ENCODE measurements at places on chromosomes 2 and 18.
A peak's percentile ranks its signal among the peaks of the same experiment; 100 is the strongest.

DNA sequence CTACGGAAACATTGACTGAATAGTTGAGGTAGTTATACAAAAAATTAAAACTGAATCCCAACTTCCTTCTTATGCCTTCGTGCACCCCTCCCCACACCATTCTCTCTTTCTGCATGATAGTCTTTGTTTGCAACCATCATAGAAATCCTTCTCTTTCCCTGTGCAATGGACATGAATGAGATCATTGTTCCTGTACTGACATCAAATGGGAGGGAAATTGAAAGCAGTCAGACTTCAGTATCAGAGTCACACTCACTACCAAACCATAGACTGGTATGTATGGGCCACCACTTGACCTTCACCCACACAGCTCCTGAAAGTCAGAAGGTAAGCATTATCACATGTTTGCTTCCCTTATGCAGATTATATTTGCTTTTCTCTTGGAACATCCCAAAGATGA, 782.8 kb downstream of the BCL11A start:
- no peak for DNase-seq

- peak; percentile 6 for DNase-seq
Observed at GRCh38 chr2:20421988-20422370, 24.9 kb upstream of the RHOB start.

DNA sequence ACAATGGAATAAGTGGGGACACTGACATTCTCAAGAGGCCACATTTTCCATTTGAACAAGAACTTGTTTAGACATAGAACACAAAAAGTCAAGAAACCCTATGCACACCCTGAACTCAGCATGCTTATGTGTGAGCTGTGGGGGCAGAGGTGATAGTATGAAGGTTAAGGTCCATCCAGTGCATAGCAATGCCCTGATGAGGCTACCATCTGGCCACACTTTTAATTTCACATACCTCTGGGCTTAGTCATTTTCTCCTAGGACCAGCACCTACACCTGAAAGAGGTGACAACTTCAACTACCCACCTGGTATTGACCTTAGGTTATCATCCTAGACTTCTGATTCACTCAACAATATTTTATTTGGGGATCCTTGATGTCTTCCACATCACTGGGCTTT, 139.8 kb downstream of the PIK3C3 start:
- no peak for DNase-seq

DNA sequence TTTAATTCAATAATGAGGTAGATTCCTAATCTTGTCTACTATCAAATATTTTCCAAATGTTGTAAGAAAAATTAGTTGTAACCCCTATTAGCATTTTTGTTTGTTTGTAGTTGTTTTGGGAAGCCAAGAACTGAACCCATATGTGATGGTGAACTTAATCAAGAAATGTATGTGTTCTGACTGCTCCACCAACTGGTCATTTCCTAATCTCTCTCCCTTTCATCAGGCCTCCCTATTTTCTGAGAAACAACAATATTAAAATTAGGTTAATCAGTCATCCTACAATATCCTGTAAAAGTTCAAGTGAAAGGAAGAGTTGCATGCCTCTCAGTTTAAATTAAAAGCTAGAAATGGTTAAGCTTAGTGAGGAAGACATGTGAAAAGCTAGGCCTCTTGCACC, 504.0 kb downstream of the EPHA4 start:
- DNase-seq = no peak

- peak; percentile 71 for DNase-seq
Observed at GRCh38 chr2:217636991-217637561, 365.7 kb downstream of the TNS1 start.

- DNase-seq = no peak
Observed at GRCh38 chr2:80530442-80531064, 226.0 kb upstream of the LRRTM1 start.

DNA sequence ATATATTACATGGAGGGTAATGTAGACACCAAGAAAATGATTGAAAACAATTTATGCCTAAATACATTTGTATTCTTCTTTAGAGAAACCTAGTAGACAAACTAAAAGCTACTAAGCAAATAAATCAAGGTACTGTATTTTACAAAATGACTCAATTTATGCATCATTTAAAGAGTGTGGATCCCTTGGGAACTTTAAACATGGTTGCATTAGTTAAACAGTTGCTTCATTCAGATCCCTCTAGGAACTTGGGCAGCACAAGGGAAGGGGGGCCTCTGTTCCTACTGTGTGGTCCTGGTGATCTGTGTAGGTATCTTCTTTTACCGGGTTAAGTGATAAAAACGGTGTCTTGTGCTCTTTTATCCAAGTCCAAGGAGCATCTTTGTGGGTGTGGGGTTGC, 31.5 kb upstream of the ATP8B1 start:
- no peak for DNase-seq
